Uterus (tissue), 4 donors: ENCODE measurements at places on chromosomes 2 and 18. TPM values are rescaled to one million over a fixed set of nuclear protein-coding genes. Genes with fewer than 3 reads are reported as not detected.

- no peaks in the 10 kb centered on the region for H3K27me3 ChIP-seq
- no peaks in the 10 kb centered on the region for H3K4me1 ChIP-seq
- no peak overlapping the region for H3K4me3 ChIP-seq
These were observed 15.2 kb downstream of the NFATC1 start for GRCh38 chr18:79410731-79411613.

DNA sequence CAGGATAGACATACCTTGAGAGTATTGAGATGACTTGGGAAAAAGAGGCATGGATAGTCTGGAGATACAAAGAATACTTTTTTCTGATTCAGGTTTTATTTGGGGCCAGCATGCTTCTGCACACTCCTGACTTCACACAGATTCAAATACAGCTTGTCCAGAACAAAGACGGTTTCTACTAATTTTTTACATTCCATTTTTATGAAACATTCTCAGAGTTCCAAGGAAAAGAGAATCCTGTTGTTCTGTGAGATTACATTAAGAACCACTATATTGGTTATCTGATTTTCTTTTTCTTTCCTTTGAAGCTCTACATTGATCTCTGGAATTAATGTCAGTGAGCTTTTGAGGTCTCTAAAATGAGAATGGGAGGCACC is 41.0 kb downstream of the PTPRM start:
- H3K4me3 ChIP-seq: no peak overlapping the region
- no peaks in the 10 kb centered on the region for H3K4me1 ChIP-seq
- no peaks in the 10 kb centered on the region for H3K36me3 ChIP-seq
- no peak for DNase-seq

GRCh38 chr2:222792001-222792611 is 68.7 kb upstream of the ACSL3 start:
- no peak overlapping the region for H3K4me3 ChIP-seq
- peak overlapping the region; percentile 11 for H3K27ac ChIP-seq
- no peaks in the 10 kb centered on the region for H3K36me3 ChIP-seq
- no peaks in the 10 kb centered on the region for H3K27me3 ChIP-seq

DNA sequence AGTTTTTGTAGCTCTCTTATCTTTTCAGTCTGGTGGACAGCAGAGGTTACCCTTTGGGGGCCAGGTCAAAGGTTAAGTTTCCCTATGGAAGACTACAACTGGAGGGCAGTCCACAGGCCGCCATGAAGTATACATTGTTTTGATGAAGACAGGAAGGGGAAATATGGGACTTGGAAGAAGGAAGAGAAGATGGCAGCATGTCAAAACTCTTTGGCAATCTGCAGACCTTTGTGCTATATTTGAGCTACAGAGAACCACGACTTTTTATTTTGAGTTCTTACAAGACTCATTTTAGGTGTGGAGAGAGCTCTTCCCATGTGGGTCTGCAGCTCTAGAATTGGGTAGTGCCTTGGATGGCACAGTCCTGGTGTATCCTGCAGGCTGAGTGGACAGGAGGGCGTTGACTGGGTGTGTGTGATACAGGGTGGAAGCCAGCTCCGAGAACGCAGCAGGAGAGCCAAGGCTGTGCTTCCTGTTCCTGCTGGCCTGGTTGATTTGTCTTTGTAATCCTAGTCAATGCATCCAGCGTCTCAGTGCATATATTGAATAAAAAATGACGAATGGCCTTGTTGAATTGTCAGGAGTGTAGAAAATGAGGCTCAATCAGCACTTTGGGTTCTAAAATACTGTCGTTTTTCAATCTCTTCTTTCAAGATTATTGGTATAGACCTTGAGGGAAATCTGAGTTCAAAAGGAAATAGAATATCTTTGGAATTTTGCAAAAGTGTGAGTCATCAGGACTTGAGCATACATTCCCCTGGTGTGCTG is 11.5 kb downstream of the ITGA6 start:
- H3K27ac ChIP-seq: no peak overlapping the region
- no peak for DNase-seq
- H3K4me3 ChIP-seq: no peak overlapping the region
- H3K36me3 ChIP-seq: no peaks in the 10 kb centered on the region
- H3K27me3 ChIP-seq: no peaks in the 10 kb centered on the region

GRCh38 chr2:241726459-241726858 is 8.0 kb upstream of the D2HGDH start:
- no peak overlapping the region for H3K4me3 ChIP-seq
- no peak for DNase-seq
- H3K27me3 ChIP-seq: no peaks in the 10 kb centered on the region

DNA sequence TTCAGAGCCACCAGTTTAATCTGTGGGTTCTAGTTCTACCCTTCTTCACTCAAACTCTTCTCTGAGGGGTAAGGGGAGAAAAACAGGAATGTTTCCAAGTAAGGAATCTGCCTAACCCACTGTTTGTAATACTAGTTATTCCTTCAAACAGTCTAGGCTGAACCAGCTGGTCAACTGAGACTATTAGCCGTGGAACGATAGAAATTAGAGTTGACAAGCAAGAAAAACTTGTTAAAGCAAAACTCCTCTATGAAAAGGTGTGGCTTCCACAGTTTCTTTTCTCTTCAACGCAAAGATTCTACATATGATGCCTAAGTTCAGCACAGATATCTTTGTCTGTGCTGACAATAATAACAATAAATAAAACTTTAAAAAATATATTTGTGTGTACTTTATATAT is 11.5 kb downstream of the PAIP2B start:
- H3K4me1 ChIP-seq: no peaks in the 10 kb centered on the region
- H3K4me3 ChIP-seq: no peak overlapping the region

GRCh38 chr2:208546860-208547650 is 140.5 kb downstream of the PTH2R start:
- no peaks in the 10 kb centered on the region for H3K27me3 ChIP-seq
- no peaks in the 10 kb centered on the region for H3K36me3 ChIP-seq
- no peak overlapping the region for H3K4me3 ChIP-seq
- no peak for DNase-seq
- no peak overlapping the region for H3K27ac ChIP-seq

DNA sequence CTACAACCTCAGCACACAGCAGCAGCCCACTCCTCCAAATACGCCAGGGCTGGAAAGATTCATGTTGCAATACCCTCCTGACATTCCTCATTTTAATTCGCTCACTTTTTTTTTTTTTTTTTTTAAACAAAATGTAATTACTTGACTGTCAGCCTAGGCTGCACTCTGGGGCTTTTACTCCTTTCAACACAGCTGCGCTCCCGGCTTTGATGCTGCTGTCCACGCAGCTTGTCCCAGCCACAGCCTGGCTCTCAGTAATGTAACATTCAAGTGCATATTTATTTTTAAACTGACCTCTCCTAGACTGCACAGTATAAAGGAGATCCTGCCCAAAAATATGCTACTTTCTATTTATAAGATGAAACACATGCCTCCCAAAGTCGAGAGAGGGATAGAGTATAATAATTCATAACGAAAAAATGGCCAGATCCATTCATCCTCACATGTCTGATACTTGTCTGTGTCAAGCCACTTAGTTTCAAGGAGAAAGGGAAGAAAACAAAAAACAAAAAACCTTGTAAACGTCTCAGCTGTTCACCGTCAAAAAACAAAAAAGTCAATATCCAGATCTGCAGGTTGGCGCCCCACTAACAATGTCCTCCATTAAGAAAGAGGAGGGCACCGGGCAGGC is 949 bp downstream of the CDC42EP3 start:
- H3K27ac ChIP-seq: peak overlapping the region; percentile 95
- peaks cover 4% of the 10 kb centered on the region for H3K4me1 ChIP-seq
- H3K27me3 ChIP-seq: no peaks in the 10 kb centered on the region
- no peaks in the 10 kb centered on the region for H3K36me3 ChIP-seq
- H3K4me3 ChIP-seq: peak overlapping the region; percentile 82

The GLI2 gene
- total RNA-seq: 23.6 TPM
